IgD-negative memory B cell (primary cell): ENCODE measurements at places on chromosomes 2 and 18. TPM values are rescaled to one million over a fixed set of nuclear protein-coding genes. Genes with fewer than 3 reads are reported as not detected.

The TSGA10 gene
- 19.7 TPM for polyA plus RNA-seq

The PIEZO2 gene
- not detected for polyA plus RNA-seq

The CHRNG gene
- not detected for polyA plus RNA-seq

The CHST9 gene
- polyA plus RNA-seq, result not detected

The PFN4 gene
- not detected for polyA plus RNA-seq

The SIX3 gene
- not detected for polyA plus RNA-seq

The GPR39 gene
- polyA plus RNA-seq, result not detected

The B3GNT2 gene
- polyA plus RNA-seq, result 25.1 TPM

The IL36A gene
- polyA plus RNA-seq, result not detected

The EGR4 gene
- 0.26 TPM for polyA plus RNA-seq

The DSC3 gene
- polyA plus RNA-seq, result not detected

The GAREM2 gene
- 0.19 TPM for polyA plus RNA-seq

The EVX2 gene
- not detected for polyA plus RNA-seq
